Foreskin keratinocyte (primary cell): ENCODE measurements at places on chromosomes 6 and 20. TPM values are rescaled to one million over a fixed set of nuclear protein-coding genes. Genes with fewer than 3 reads are reported as not detected.

Gene RAD21L1
- not detected in 2 replicates for polyA plus RNA-seq

Gene IPCEF1
- polyA plus RNA-seq: not detected in 2 replicates

Gene LCA5
- polyA plus RNA-seq: 0.34 and 0.46 TPM in 2 replicates

Gene SERPINB6
- 81.3 and 86.5 TPM in 2 replicates for polyA plus RNA-seq

Gene ADAT2
- polyA plus RNA-seq: 4.8 and 6.2 TPM in 2 replicates

Gene SAMD5
- polyA plus RNA-seq: 0.46 and 0.76 TPM in 2 replicates
